ENCODE measurements at places on chromosomes 2 and 18. TPM values are rescaled to one million over a fixed set of nuclear protein-coding genes. Genes with fewer than 3 reads are reported as not detected.

The DNAH7 gene
- 0.84 TPM for total RNA-seq

The C2orf66 gene
- total RNA-seq, result 8.1 TPM

The GREB1 gene
- 2.9 TPM for total RNA-seq

The COL3A1 gene
- 237 TPM for total RNA-seq

The NCL gene
- total RNA-seq, result 261 TPM

The IL1B gene
- total RNA-seq, result 50.5 TPM

The TNFRSF11A gene
- total RNA-seq, result 22.7 TPM

The MEP1B gene
- total RNA-seq, result not detected

The RSAD2 gene
- 0.56 TPM for total RNA-seq

The INO80C gene
- 10.2 TPM for total RNA-seq

The KCTD18 gene
- total RNA-seq, result 19.9 TPM

The AKAIN1 gene
- not detected for total RNA-seq

The IFIH1 gene
- 36.9 TPM for total RNA-seq

The VIL1 gene
- not detected for total RNA-seq

The CD8B2 gene
- total RNA-seq, result not detected

The PRSS56 gene
- total RNA-seq, result not detected

The MAL gene
- not detected for total RNA-seq

The GRHL1 gene
- total RNA-seq, result 6.8 TPM

The ALPI gene
- total RNA-seq, result not detected

The PIEZO2 gene
- 3.5 TPM for total RNA-seq

The NT5C1B gene
- not detected for total RNA-seq

All from omental fat pad (tissue), 4 donors.